Activated CD4-positive, alpha-beta memory T cell treated with anti-CD3 and anti-CD28 coated beads, Interleukin-2, amount 10 ng/mL, durations not matched to agents 7 days and 5 days (primary cell): ENCODE measurements at places on chromosomes 7 and 10. TPM values are rescaled to one million over a fixed set of nuclear protein-coding genes. Genes with fewer than 3 reads are reported as not detected.

GRCh38 chr7:116616555-116617059 lies 55.4 kb upstream of the MET start:
- no peaks in the 10 kb centered on the region for H3K36me3 ChIP-seq
- H3K4me3 ChIP-seq = no peak overlapping the region
- H3K27me3 ChIP-seq = peaks cover 33% of the 10 kb centered on the region
- no peaks in the 10 kb centered on the region for H3K4me1 ChIP-seq
- no peak overlapping the region for H3K27ac ChIP-seq
- no peak for DNase-seq

DNA sequence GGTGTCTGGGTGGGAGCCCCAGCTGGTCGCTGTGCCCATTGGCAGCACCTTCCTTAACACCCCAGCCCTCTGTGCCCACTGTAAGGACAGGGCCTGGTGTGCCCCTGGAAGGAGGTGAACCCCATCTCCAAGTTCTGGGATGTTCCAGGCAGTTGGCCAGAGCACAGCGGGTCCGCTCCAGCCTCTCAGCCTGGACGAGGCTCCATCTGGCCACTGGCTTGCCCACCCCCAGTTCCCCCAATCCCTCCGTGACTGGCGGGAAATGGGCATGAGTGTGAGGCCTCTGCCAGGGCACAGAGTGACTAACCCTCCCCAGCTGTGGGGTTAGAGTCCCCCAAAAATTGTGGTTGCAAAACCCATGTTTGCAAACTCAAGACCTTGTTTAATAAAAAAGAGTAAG lies 15.6 kb downstream of the GRIFIN start:
- DNase-seq = no peak
- H3K36me3 ChIP-seq = no peaks in the 10 kb centered on the region
- H3K27ac ChIP-seq = no peak overlapping the region
- peaks cover 18% of the 10 kb centered on the region for H3K4me1 ChIP-seq
- H3K27me3 ChIP-seq = no peaks in the 10 kb centered on the region

- no peak overlapping the region for H3K27ac ChIP-seq
- no peaks in the 10 kb centered on the region for H3K36me3 ChIP-seq
- no peak overlapping the region for H3K4me3 ChIP-seq
- H3K4me1 ChIP-seq = no peaks in the 10 kb centered on the region
- no peaks in the 10 kb centered on the region for H3K27me3 ChIP-seq
Observed at GRCh38 chr7:75033064-75033463, 40.5 kb downstream of the RCC1L start.

DNA sequence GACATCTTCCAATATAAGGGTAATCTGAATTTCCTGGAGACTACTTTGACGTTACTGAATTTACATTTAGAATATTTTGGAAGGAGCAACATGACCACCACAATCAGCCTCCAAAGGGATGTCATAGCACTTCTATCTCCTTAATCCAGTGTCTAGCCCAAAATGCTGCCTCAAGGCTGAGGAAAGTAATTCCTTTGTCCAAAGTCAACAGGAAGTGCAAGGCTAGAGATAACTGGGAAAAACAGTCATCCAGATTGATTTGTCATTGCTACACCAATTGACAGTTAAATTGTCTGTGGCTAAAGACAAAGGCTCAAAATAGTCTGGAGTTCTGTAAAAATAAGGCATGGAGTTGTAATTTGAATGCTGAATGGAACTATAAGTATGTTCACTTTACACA lies 3.9 kb upstream of the TFPI2 start:
- peaks cover 38% of the 10 kb centered on the region for H3K27me3 ChIP-seq
- no peak overlapping the region for H3K4me3 ChIP-seq
- DNase-seq = no peak
- no peaks in the 10 kb centered on the region for H3K36me3 ChIP-seq

DNA sequence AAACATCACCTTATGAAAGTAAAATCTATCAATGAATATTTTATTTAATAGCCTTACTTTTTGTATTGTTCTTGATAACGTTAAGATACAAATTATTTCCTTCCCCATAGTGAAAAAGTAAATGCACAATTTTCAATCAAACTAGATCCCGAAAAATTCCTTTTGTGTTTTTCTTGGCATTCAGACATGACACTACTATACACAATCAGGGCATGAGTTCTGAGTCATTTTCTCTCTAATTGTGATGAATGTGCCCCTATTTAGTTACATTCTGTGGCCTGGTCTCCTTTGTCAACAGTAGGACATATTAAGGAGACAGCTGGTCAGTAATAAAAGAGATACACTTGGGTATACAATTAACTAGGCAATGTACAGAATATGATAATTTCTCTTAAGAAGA lies 19.8 kb downstream of the COL1A2 start:
- DNase-seq = no peak
- H3K4me3 ChIP-seq = no peak overlapping the region
- H3K36me3 ChIP-seq = no peaks in the 10 kb centered on the region
- H3K4me1 ChIP-seq = no peaks in the 10 kb centered on the region
- H3K27ac ChIP-seq = no peak overlapping the region
- H3K27me3 ChIP-seq = peaks cover 7% of the 10 kb centered on the region

DNA sequence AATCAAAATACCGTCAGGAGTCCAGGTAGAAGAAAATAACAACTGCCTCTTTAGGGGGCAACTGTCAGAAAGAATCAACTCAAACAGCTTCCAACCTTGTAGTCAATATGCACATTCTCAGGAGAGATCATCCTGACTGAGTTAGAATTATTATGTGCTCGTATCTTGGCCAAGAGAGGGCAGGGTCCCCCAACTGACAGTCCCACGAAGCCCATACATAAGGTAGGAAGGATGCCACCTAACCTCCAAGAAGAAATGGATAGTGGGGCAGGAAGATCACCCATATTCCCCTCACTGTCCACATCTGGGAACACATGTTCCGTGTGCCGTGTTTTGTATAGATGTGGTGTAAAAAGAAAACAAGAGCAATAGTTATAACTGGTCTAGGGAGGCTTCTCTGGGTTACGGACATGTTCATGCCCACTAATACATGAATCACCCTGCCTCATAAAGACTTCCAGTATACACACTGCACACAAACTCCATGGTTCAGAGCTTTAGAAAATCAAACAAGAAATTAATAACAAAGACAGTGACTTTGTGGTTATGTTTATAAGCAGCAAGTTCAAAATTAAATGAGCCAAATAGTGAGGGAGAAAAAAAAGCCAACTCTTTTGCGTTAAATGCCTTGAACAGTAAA lies 295.6 kb downstream of the FGFR2 start:
- H3K27me3 ChIP-seq = no peaks in the 10 kb centered on the region
- no peak for DNase-seq
- H3K4me1 ChIP-seq = no peaks in the 10 kb centered on the region
- H3K4me3 ChIP-seq = no peak overlapping the region

DNA sequence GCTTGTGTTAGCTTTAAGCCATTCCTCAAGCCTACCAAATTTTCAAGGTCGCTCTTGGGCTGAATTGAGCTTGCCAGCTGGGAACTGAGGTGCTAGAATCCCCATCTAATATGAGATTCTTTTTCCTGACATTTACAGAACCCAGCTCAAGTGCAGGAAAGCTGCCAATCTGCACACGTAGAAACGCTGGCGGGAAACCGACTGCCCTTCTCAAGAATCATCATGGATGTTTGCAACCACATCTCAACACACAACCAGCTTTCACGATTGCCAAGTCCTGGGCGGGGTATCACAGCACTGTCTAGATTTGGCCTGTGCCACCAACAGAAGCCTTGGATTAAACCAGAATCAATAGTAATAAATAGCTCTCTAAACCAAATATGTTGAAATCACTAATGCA lies 203.7 kb downstream of the DIP2C start:
- no peaks in the 10 kb centered on the region for H3K27me3 ChIP-seq
- no peak overlapping the region for H3K27ac ChIP-seq
- H3K36me3 ChIP-seq = no peaks in the 10 kb centered on the region
- DNase-seq = no peak

GRCh38 chr7:152073352-152073751 lies 47.9 kb downstream of the GALNT11 start:
- no peaks in the 10 kb centered on the region for H3K27me3 ChIP-seq
- H3K27ac ChIP-seq = no peak overlapping the region
- no peak overlapping the region for H3K4me3 ChIP-seq
- no peaks in the 10 kb centered on the region for H3K36me3 ChIP-seq
- no peak for DNase-seq

GRCh38 chr7:22726345-22726906 lies 574 bp upstream of the IL6 start:
- H3K27me3 ChIP-seq = peaks cover 30% of the 10 kb centered on the region
- H3K4me3 ChIP-seq = peak overlapping the region; percentile 61
- H3K4me1 ChIP-seq = peaks cover 44% of the 10 kb centered on the region
- peak; percentile 70 for DNase-seq
- H3K27ac ChIP-seq = peak overlapping the region; percentile 66
- H3K36me3 ChIP-seq = no peaks in the 10 kb centered on the region

GPR15LG gene
- not detected for total RNA-seq

DDX56 gene
- total RNA-seq = 59.0 TPM

TMEM270 gene
- total RNA-seq = not detected

PDZD7 gene
- total RNA-seq = 1.1 TPM
